Effector CD4-positive, alpha-beta T cell (primary cell): ENCODE measurements at places on chromosomes 12 and 14.

GRCh38 chr12:45878630-45879255, 111.6 kb downstream of the SCAF11 start:
- no peak for DNase-seq

DNA sequence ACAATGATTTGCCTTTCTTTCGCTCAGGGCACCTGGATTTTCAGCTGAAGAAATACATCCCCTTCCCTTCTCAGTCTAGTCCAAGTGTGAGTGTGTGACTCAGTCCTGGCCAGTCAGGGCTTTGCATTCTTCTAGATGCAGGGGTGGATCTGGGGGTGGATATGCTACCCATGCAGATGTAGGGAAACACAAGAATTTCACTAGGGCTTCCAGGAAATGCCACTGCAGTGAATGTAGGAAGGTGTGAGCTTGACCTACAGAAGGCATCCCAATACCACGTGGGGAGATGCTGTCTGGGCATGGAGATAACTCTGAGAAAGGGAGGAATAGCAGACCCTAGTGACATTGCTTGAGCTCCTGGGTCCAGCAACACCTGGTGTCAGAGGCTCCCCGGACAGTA, 404.2 kb downstream of the GLT1D1 start:
- DNase-seq: no peak

GRCh38 chr12:108819920-108820706, 37.3 kb downstream of the SSH1 start:
- DNase-seq: no peak

DNA sequence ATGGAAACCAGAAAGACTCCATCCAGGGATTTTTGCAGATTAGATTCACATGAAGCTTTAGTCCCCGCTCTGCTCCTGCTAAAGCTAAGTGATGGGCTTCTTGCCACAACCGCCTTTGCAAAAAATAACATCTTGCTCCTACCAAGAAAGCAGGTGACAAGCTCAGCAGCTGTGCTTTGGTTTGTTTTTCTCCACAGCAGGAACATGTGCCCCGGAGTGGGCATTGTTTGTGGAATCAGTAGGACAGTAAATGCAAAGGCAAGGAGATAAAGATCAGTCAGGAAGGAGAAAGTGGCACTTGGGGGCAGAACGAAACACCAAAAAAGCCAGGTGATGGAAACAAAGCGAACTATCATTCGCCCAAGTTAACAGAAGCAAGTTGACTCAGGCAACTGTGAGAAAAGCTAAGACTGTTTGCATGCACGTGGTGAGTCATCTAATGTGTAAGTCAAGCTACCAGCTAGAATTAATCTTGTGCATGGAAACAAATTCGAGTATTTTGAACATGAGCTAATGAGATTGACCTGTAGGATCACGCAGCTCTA, 165.5 kb upstream of the PLXNC1 start:
- no peak for DNase-seq

DNA sequence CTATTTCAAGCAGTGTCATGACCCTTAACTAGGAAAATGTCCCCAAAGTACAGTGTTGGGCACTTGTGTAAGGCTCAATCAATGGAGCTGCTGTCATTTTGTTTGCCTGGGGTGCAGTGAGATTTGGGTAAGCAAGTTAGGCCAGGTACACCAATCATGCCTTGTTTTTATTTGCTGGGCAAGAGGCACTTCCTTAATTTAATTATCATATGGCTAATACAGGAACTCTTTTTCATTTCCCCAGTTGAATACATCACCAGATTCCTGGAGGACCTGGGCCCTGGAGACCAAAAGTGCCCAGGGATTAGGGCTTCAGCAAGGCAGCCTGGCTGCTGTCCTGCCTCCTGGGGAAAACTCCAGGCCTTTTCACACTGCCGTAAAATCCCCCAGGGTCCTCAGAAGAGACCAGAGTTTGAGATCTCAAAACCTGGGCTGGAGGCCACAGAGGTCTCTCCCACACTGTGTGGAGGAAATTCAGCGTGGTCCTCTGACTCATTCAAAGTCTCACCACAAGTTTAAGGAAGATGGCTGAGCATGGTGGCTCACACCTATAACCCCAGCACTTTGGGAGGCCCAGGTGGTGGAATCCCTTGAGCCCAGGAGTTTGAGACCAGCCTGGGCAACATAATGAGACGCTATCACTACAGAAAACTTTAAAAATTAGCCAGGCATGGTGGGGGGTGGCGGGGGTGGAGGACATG, 28.4 kb upstream of the FOXN3 start:
- DNase-seq: no peak

DNA sequence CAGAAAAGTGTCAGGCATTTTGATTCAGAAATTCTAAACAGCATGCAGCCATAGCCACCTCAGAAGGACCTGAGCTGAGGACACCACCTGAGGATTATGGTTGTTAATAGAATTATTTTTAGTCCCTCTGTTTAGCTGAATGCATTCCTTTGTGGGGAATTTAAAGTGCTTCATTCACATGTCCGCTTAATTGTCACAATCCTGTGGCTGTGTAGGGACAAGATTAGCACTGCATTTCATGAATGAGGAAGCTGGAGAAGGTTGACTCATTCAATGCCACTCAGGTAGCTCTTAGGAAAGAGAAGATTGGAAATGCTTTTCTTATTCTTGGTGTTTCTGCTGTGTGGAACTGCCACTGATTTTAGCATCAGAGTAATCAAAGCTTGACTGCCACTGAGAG, 42.0 kb upstream of the KRR1 start:
- no peak for DNase-seq

DNA sequence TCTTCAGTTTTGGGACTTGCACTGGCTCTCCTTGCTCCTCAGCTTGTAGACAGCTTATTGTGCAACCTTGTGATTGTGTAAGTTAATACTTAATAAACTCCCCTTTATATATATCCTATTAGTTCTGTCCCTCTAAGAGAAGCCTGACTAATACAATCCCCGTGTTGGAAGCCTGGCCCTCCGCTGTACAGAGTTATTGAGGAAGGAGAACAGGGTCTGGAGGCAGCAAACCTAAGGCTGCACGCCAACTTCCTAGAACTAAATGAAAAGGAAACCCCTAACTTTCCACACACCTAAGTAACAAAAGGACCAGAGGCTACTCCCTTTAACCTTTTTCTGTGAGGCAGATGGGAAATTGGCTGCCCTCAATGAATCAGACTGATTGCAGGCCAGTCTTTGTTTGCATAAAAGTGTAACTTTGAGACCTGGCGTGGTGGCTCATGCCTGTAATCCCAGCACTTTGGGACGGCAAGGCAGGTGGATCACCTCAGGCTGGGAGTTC, 42.6 kb upstream of the LIMA1 start:
- no peak for DNase-seq

DNA sequence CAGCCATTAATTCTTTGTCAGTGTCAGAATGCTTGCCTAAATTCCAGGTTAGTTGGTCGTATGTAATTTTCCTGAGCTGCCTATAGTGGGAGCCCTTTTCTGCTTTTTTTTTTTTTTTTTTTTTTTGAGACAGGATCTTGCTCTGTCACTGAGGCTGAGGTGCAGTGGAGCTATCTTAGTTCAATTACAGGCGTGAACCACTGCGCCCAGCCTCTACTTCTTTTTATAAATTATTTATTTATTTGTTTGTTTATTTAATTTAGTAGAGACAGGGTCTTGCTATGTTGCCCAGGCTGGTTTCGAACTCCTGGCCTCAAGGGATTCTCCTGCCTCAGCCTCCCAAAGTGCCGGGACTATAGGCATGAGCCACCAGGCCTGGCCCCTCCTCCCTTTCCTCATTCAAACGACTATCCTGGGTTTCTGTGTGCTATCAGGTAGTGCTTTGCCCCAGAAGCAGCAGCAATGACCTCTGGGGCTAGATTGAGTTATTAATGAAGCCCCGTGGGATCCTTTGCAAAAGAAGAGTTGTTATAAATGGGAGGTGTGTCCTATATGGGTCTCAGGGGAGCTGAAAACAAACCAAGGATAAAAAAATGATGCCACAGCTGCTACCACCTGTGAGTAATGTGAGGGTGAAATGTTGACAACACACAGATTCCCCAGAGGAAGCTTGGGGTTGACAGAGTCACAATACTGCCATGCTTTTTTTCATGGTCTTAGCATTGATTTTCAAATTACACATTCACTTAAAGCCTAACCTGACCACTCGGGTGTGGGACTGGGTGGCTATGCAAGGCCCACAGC, 34.6 kb upstream of the NFKBIA start:
- no peak for DNase-seq

DNA sequence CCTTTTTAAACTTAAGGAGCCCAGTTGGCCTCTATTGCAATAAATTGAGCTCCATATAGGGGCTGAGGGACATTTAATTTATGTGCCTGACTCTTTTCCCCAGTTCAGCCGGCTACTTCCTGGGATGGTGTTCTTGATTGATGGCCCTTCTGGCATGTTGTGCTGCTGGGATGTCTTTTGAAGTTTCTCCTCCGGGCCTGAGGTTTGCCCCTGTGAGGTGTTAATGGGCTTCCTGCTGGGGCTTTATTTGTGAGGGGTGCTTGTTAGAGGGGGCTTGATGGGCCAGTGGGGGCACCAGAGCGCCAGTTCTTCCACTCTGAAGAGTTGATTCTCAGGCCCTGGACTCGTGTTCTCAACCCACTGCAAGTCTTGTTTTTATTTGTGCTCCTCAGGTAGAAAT, 69.6 kb downstream of the CHST11 start:
- no peak for DNase-seq

DNA sequence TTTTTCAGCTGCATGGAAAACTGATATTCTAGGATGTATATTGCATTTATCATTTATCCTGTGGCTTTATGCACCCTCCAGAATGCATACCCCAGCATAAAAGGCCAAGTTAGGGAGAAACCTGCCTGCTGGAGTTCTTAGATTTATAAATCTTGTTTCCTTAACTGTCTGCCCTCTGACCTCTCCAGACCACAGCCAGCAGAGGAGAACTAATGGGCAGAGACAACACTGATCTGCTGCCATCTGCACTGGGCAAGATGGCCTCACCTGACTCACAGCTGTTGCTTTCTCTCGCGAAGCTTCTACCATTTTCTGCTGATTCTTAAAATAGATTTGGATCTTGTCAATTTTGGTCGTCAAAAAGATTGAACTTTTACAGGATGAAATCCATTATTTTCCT, 65.8 kb downstream of the PPP2R5C start:
- no peak for DNase-seq

DNA sequence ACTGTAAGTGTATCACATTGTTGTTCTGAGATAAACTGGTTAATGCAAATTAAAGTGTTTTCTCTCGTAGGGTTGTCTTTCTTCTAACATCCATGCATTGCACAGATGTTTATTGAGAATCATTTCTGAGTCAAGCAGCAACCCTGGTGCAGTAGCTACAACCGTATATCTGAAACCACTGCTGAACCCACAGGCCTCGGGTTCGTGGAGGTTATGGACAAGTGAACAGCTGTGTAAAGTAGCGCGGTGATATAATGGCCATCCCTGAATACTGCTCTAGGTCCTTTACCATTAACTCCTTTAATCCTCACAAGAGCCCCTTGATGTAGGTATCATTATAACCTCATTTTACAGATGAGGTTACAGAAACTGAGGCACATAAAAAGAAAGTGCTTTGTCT, 486.1 kb upstream of the TMEM132C start:
- DNase-seq: no peak

DNA sequence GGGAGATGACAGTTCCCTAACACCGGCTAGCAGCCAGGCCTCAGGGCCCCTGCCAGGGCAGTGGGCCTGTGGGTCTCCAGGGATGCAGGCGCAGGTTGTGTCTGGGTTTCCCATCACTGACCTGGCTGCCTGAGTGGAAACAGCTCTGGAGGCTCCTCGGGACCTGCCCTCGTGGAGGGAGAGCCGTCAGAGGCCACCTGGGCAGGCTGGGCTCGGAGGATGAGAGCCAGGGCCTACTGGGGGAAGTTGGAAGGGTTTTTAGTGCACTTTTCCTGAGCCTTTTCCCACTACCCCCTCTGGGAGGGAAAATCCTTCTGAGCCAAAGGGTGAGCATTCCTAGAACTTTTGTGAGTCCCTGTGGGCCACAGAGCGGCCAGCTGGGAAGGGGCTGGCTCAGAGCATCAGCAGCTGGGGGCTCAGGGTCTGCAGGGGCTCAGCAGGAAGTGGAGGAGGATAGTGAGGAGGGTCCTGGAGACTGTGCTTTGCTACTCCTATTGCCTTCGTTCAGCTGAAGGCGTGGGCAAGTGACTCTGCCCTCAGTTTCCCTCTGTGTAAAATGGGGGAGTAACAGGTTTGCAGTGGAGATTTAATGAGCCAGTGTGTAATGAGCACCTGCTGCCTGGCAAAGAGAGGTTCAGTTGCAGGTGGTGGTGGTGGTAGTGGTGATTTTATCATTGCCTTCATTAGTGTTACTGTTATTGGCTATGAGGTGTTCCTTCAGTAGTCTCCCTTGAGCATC, 1.8 kb downstream of the SH2B3 start:
- no peak for DNase-seq

DNA sequence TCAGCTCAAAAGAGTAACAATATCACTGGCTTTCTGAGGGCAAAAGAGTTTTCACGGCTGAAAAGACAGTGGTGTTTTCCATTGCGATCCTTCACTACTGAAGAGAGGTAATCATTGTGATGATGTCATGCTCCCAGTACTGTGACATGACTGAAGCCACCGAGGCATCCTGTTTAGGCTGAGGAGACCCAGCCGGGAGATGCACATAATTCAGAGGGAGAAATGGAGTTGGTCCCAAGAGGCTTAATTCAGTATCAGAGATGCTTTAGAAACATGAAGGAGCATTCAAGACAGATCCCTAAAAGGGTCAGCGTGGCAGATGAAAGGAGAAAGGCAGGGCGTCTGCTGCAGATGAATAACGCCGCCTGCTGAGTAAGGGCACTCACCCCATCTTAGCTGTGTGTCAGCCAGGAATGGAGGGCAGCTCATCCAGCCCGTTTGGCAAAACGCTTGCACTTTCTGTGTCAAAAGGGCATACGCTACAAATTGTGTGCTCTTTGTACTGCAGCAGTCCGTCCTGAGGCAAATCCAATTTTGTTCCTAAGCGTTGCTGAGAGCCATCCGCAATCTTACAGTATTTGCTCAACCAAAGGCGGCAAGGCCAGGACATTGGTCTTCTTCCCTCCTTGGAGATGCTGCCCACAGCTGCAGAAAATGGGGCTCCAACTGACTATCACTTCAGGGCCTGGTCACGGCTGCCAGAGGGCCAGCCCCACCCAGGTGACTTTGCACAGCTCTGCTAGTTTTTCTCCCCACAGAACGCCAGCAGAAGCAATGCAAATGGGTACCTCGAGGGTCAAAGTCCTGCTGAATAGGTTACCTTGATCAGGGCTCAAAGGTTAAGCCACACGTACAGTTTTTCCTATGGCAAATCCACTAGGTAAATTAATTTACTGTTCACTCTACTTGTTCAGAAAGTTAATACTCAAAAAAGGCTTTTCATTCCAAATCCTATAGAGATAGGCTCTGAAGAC, 23.5 kb downstream of the CCDC92 start:
- DNase-seq: no peak

DNA sequence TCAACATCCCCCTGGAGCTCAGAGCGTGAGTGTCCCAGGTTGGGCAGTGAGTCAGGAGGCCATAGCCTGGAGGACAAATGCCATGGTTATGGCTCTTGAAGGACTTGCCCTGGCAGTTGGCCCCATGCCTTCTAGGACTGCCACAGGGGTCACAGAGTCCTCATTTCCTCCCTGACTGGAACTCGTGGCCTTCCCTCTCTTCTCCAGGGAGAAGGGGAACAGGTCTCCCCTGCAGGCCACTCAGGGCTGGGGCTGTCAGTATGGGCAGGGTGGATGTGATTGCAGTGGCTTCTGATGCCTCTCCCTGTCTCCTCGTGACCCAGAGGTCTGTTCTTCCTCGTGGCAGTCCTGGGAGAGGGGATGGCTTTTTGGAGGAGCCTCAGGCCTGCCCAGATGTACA, 70.7 kb downstream of the ADCK1 start:
- DNase-seq: no peak

GRCh38 chr12:121420109-121420508, 20.2 kb downstream of the RNF34 start:
- DNase-seq: no peak
